ENCODE measurements at places on chromosomes 5 and 9.

DNA sequence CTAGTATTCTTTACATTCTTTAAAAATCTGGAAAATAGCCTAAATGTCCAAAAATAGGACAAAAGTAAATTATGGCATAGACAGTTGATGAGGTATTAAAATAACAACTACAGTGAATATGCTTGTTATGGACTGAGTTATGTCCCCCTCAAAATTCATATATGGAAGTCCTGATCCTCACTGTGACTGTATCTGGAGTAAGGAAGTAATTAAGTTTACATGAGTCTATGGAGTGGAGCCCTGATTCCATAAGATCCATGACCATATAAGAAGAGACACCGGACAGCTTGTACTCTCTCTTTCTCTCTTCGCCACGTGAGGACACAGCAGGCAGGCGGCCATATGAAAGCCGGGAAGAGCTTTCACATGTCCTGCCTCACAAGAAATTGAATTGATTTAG, 28.6 kb upstream of the C5orf58 start:
- DNase-seq: no peak

DNA sequence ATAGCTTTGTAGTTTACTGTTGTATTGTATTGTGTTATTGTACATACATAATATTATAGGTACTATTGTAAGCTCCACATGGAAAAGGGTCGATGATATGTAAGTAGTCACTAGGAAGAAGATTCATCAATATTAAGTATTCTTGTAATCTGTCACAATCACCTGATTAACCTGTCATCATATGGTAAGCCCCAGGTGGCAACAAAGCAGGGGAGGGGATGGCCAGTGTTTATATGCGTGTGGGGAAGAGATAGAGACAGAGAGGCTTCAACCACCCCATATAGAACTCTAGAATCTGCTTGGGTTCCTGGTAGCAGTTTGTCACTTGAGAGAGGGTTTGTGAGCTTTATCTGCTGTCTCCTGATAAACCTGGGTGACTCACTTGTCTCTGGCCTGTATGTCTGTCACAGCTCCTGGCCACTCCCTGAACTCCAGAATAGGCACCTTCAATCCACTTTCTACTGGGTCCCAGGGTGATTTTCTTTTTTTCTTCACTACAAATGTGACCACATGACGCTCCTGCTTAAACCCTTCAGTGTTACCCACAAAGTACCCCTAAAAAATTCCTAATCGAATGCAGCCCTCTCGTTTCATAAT, 48.9 kb upstream of the CPEB4 start:
- no peak for DNase-seq

- DNase-seq: no peak
Observed at GRCh38 chr5:65823845-65824445, 101.9 kb downstream of the NLN start.

DNA sequence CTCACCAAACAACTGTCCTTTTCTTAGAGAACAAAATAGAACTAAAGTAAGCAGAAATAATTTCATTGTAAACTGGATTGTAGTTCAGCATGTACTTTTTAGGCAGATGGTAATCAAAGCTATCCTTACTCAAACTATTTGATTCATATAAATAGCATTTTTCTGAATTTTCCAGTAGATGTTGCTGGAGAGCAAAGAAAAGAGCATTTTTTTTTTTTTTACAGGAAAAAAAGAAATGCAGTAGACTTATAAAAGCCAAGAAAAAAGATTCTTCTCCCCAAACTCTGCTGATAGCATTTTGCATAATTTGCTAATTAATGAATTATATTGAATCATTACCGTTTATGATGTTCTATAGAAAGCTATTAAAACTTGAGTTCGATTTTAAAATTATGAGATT, 715.3 kb upstream of the WWC1 start:
- DNase-seq: no peak

GRCh38 chr5:6820851-6821479, 107.7 kb downstream of the TENT4A start:
- no peak for DNase-seq

DNA sequence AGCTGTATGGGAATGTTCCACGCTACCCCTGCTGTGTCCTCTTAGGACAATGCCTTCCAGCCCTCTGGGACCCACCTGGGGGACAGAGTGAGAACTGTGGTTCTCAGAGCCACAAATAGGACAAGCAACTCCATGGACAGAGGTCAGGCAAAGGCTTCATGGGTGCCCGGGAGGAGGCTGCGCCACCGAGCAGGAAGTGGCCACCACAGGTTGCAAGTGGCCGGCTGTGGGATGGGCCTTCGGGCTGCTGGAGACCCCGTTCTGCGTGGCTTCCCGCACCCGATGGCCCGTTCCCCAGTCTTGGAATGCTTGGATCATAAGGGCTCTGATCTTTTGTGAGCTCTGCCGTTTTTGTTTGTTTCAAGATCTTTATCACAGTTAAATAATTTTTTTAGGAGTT, 118.8 kb downstream of the BOD1 start:
- DNase-seq: no peak

GRCh38 chr9:133306242-133307204, 29.5 kb downstream of the SURF6 start:
- no peak for DNase-seq

DNA sequence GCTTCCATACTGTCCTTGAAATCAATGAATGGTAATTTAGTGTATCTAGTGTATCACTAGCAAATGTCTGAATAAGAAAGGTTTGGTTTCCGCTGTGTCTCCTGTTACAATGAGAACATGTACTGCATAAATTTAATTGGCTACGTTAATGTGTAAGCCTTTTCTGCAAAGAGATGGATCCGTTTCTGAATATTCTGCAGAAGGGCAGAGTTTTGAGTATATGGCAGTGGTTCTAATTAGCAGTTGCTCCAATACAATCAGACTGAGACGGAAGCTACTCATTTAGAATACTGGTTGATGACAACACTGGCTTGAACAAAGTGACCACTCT, 555 bp upstream of the PCDHGC4 start:
- DNase-seq: no peak

- no peak for DNase-seq
Observed at GRCh38 chr5:16774806-16775205, 158.0 kb upstream of the RETREG1 start.

- DNase-seq: no peak
Observed at GRCh38 chr9:106383072-106383471, 479.9 kb upstream of the ZNF462 start.

GRCh38 chr9:76049341-76049740, 158.9 kb downstream of the PCSK5 start:
- no peak for DNase-seq

GRCh38 chr9:31153250-31153840, 1231.1 kb upstream of the ACO1 start:
- no peak for DNase-seq

GRCh38 chr5:134130239-134130945, 15.9 kb downstream of the TCF7 start:
- no peak for DNase-seq

DNA sequence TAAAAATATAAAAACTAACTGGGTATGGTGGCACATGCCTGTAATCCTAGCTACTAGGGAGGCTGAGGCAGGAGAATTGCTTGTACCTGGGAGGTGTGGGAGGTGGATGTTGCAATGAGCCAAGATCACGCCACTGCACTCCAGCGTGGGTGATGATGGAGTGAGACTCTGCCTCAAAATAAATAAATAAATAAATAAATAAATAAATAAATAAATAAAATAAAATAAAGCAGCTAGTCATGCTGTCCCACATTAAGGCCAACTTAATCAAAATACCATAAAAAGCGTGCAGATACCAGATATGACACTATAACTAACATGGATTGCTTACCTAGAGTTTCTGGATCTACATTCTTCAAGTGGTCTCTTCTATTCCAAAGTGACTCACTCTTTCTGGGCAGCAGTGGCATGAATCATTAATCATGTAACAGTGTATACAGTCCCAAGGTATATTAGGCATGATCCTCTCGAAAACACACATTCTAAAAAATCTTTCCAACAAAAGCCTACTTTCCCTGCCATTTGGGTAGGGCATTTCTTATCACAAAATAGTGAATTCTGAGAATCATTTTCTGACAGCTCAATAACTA, 187.1 kb downstream of the ELAVL2 start:
- no peak for DNase-seq

DNA sequence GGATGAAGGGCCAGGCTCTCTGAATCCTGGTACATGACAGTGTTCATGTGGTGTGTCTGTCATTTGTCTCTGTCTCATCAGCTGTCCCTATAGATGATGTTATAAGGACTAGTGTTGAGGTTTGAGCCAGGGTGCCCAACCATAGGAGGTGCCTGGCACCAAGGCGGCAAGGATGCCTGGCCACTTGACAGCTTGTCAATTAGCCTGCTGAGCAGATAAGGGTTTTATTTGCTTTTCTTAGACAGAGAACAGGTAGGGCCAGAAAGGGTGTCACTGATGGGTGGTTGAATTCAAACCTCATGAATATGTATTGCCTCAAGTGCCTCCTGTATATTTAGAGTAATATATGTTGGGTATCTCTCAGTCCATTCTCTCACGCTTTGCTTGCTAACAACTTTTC, 30.1 kb upstream of the AUH start:
- DNase-seq: no peak

DNA sequence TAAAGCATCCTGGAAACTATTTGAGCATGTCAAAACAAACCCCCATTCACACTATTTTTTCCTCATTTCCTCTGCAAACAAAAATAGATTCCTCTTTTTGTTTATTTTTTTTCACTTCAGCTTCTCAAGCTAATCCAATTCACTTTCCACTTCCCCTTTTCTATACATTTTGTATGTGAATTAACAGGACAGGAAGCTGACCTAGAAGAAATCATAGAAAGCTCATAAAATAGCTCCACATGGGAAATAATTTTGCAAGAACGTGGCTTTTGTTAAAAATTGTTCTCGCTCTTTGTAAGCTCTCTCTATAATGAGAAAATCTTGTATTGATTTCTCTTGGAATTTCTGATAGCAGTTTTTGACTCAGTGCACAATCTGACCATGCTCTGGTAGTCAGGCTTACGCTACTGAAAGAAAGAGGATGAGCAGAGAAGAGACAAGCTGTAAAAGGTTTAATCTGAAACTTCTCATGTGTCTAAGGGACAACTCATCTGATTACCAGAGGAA, 215.8 kb downstream of the ADAMTS12 start:
- DNase-seq: no peak
